ENCODE measurements at places on chromosomes 5 and 9.

DNA sequence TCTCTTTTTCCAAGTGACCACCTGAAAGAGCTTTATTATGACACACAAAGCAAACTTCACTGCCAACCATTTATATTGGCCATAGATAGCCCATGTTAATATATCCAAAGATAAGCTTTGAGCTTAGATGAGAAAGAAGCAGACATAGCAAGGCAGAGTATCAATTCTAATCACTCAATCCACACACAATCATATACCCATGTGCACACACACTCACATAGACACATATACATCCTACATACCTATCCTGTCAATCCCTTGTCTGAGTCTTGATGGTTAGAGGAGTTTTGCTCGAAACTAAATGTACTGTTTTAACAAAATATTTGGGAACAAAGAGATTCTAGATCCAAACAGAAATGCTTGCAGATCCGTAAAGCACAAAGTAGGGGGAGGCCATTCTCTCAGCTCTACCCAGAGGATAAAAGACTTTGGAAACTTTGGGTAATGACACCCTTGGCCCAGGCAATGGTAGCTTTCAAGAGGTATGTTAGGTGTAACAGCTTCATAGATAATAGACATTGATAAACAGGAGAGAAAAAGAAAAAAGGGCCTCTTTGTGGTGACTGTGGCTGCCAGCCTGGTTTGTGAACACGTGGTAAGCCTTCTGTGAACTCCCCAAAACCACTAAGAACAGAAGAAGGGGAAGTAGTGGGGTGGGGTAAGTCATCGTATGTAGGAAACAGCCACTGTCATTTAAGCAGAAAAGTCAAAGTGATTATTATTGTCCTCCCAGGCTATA lies 121.6 kb downstream of the TLR4 start:
- no peak for DNase-seq

- peak; percentile 29 for DNase-seq
Measured at GRCh38 chr5:66164044-66164790, 20.1 kb downstream of the SREK1 start.

GRCh38 chr5:159189310-159189709 lies 20.0 kb downstream of the RNF145 start:
- no peak for DNase-seq

DNA sequence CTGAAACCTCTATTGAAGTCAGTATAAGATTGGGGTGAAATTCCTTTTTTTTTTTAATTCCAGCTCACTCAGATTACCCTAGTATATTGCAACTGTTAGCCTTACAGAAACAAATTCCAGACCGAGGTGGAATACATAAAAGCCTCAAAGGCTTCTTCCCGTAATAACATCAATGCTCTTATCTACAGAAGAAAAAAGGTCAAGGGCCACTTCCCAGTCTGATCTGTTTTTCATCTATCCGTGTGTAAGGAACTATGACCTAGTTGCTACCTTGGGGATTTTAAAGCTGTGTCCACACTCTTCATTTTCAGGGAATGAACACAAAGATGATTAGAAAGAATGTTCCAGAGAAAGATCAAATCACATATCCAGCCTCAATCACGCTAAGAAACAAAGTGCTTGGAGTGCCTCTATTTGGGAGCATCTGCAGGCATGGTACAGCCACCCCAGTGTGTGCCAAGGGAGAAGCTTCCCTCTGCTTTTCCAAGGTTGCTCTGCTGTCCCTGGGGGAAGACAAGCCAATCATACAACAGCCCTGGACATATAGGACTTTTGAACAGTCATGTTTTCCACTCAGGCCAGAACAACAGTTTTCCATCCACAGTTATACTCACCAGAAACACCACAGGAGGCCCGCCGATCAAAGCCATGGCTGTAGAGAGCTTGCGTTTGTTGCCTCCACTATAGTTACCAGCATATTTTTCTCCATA lies 23.5 kb downstream of the NIPSNAP3B start:
- DNase-seq: no peak

DNA sequence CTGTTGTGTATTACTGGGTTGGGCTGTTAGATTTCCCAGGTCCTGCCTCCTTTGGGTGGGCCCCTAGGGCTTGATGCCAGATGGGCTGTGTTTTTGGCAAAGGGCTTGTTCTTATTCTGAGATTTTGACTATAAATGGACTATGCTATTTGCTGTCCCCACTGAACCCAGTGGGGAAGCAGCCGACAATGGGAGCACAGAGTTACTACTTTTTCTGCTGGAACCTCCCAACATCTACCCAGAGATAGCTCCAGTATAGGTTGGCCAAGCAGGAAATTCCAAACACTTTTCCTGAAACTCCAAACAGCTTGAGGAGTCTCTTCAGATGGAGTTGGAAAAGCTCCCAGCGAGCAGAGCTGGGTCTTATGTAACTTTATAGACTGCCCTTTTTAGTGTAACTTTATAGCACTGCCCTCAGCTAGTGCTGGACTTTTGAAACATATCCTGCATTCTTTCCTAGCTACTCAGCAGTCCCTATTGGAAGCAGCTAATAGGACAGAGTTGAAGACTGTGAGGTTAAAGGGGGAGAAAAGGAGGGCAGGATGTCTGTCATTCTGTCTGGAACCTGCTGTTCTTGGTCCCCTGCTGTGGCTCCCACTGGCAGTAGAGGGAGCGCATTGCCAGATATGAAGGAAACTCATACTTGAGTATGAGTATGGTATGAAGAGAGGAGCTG lies 21.0 kb downstream of the RUSC2 start:
- peak; percentile 94 for DNase-seq

DNA sequence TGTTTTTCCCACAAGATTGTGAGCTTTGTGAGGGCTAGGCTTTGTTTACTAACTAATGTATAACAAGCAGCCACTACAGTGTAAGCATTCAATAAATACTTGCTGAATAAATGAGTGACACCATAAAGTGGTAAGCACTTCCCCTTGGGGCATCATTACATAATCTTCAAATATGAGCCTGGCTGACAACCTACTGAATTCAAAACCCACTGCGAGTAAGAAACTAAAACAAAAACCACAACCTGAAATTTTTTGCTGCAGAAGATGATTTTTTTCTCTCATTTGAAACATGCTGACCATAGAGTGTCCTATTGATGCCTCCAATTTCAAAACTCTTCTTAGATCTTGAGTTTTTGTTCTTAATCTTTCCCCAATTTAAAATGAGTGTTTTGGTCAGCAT lies 331.3 kb upstream of the CCNG1 start:
- DNase-seq: no peak

- peak; percentile 49 for DNase-seq
Measured at GRCh38 chr5:54713923-54714581, 196.5 kb downstream of the SNX18 start.

DNA sequence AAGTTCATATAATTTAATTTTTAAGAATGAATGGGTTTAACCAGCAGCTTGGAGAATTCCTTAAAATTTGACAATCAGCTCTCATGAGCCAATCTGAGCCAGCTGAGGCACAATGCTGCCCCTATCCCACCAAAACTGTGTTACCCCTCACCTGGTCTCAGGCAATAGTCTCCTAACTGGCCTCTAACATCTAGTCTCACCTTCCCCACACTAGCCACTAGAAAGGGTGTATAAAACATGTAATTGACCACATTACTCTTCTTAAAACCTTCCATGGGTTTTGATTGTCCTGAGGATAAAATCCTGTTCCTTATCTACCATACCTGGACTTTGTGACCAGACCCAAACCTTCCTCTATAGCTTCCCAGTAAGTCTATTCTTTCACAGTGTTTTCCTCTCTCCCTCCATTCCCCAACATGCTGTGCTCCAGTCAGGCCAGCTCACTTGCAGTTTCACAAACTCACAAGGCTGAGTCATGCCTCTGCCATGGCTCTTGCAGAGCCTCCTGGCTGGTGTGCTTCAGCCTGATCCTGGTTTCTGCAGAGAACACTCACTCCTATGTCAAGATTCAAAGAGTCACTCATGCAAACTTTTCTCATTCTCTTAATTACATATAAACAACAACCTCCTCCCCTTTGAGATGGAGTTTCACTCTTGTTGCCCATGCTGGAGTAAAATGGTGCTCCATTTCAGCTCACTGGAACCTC lies 16.0 kb upstream of the ZCCHC7 start:
- DNase-seq: peak; percentile 80

- DNase-seq: no peak
Measured at GRCh38 chr9:110199643-110200042, 8.3 kb downstream of the C9orf152 start.

GRCh38 chr9:116476935-116477381 lies 210.1 kb upstream of the TRIM32 start:
- no peak for DNase-seq

- no peak for DNase-seq
Measured at GRCh38 chr9:68983008-68983411, 30.9 kb downstream of the PRKACG start.

DNA sequence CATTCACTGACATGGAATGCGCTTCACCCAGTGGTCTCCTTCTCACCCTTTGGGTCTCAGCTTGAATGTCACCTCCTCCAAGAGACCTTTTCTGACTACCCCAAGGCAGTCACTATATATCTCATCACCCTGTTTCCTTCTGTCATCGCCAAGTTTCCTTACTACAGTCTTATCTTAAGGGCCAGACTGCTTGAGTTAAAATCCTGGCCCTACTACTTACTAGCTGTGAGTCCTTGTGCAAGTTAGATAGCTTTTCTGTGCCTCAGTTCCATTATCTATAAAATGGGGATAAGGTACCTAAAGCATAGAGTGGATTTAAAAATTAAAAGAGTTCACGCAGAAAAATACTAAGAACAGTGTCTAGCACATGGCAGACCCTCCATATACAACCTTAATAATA lies 132.4 kb downstream of the GABBR2 start:
- no peak for DNase-seq
